ENCODE measurements at places on chromosomes 4 and X.
A peak's percentile ranks its signal among the peaks of the same experiment; 100 is the strongest.

- DNase-seq = no peak
These were observed 605.9 kb upstream of the DIPK2B start for GRCh38 chrX:45806410-45807121.

GRCh38 chr4:159508917-159509500, 406.1 kb downstream of the RAPGEF2 start:
- DNase-seq = no peak

GRCh38 chrX:150291014-150291413, 72.1 kb upstream of the MAMLD1 start:
- no peak for DNase-seq

GRCh38 chr4:132710971-132711370, 438.1 kb upstream of the PCDH10 start:
- DNase-seq = no peak

DNA sequence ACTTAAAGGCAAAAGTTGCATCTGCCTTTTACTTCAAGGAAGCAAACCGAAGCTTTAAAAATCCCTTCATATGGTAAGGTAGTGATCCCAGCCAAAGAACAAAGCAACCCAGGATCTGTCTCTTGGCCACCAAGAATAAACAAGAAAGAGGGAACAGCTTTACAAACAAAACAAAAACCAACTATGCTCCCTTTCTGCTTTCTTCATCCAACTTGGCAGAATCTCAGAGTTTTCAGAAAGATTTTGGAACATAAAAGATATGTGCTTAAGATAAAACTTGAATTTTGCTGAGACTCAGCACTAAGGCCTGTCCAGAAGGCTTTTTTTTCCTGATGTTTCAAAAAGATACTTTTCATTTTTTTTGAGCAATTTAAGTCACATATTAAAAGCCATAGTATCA, 94.0 kb downstream of the COL4A6 start:
- DNase-seq = no peak

DNA sequence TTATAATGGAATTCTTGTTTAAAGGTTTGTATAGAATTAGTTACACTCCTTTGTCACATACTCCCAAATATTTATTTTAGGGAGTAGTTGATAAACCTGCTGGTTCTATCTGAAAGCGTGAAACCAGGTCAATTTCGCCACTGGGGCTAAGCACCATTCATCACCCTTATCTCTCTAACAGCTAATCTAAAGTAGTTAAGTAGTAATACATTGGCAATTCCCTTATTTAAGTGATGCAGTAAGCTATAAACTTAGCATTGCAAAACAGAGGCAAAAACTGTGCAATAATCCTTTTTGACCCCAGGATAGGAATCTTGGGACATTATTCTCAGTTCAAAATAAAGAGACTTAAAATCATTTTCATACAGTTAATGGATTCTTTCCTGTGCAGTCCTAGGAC, 33.7 kb upstream of the PTPN13 start:
- peak; percentile 24 for DNase-seq

- DNase-seq = no peak
These were observed 1.5 kb downstream of the CCNG2 start for GRCh38 chr4:77158487-77158861.

DNA sequence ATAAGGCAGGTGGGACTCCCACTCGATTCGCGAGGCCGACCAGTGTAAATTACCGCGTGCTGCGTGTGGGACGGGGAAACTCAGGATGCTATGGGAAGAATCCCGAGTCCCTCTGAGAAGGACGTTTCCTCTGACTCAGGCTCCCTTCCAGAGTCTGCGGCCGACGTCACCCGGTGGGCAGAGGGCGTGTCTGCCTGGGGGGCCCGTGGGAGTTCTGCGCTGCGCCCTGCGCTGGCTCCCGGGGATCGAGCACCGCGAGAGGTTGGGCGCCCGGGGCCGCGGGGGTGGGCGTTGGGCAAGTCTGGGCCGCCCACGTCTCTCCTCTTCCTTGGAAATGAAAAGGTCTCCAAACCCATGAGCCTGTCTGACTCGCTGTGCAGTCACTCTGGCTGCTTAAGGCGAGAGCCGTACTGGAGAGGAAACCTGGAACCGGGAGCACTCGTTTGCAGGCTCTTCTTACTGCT, 568 bp downstream of the NIPAL1 start:
- peak; percentile 42 for DNase-seq

DNA sequence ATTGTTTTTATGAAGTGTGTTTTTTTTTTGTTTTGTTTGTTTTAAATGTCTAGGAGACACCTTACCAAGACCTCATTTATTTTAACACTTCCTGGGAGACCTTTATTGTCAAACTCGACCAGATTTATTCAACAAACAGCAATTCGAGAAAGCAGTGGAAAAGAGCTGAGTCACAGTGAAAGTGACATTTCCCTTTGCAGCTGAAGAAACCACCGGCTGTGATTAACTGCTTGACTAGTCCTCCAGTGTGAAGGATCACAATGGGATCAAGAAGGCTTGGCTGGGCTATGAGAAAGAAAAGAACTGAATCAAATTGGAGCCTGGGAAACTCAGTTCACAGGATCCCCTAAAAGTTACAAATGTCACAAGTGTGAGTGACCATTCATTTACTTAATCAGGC, 11.9 kb upstream of the ADH7 start:
- DNase-seq = no peak

All from HEK293T (cell line).